ENCODE measurements at places on chromosomes 16 and 17.

- DNase-seq = no peak
These were observed 34.3 kb downstream of the VPS35L start for GRCh38 chr16:19589771-19590302.

- DNase-seq = no peak
These were observed 29.7 kb upstream of the RMI2 start for GRCh38 chr16:11315510-11315909.

GRCh38 chr17:17416007-17416399 lies 60.8 kb upstream of the MED9 start:
- DNase-seq = peak; percentile 50

DNA sequence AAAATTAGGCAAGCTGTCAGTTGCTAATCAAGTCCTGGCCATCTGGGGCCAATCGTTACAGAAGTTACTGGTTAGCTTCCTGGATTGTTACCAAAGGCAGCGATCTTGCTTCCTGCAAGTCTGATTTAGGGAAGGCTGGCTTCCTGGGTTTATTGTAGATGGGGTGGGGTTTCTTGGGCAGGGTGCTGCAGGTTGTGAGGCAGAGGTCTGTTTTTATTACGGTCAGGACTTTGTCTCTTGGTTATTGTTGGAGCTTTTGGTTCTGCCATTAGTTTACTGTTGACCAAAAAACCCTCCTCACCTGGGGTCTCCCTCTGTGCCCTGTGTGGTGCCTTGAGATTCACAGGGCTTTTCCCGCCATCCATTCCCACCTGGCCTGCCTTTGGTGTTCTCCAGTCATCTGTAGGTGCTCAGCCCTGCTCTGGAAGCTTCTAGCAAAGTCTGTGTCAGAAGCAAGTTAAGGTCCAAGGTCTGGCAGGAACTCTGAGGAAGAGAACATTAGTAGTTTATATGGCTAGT lies 36.9 kb downstream of the SLC47A1 start:
- no peak for DNase-seq

DNA sequence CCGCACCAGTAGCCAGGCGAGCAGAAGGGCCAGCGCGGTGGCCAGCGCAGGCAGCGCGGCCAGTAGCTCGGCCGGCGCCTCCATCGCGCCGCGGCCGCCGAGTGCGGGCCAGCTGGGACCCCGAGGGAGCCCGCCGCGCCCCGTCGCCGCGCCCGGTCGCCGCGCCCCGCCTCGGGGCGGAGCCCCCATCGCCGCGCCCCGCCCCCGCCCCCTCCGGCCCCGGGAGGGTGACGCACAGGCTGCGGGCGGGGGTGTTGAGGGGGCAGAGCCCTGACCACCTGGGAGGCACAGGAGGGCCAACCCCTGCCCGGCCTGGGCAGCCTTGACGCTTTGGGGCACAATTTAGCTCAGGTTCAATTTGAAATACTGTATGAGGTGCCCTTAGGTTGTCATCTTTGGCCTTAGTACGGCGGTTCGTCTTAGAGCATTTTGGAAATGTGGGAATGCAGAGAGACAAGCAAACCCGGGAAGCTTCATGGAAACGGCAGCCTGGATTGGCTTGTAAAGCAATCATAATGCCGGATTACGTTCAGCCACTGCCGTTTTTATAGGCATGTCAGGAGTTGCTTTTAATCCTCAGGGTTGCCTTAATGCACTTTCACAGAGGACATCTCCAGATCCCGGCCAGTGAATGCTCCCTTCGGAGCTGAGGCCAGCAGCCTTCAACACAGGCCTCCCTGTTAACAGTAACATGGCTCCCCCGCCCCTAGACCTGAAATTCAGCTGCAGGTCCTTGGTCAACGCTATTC lies at the start of gene MXRA7:
TSS of gene MXRA7 (minus strand) at position 103 of the 749 bp plus-strand sequence. CDS start at position 84, 19 bp downstream.
- DNase-seq = peak; percentile 64

DNA sequence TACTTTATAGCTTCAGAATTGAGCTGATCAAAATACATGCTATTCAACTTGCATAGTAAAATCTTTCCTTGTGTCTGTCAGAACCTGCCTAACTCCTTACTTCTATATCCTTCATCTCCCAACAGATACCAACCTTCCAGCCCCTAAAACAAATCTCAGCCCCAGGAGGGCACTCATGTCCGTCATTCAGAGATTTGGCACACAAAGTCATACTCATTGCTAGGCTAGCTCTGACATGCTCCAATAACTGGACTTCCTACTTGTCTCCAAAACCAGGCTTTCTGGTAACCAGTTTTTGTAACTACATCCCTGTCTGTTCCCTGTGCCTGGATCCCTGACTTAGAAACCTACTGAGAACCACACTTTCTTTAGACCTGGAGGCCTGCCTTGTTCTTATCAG lies 37.5 kb upstream of the DHX40 start:
- no peak for DNase-seq

DNA sequence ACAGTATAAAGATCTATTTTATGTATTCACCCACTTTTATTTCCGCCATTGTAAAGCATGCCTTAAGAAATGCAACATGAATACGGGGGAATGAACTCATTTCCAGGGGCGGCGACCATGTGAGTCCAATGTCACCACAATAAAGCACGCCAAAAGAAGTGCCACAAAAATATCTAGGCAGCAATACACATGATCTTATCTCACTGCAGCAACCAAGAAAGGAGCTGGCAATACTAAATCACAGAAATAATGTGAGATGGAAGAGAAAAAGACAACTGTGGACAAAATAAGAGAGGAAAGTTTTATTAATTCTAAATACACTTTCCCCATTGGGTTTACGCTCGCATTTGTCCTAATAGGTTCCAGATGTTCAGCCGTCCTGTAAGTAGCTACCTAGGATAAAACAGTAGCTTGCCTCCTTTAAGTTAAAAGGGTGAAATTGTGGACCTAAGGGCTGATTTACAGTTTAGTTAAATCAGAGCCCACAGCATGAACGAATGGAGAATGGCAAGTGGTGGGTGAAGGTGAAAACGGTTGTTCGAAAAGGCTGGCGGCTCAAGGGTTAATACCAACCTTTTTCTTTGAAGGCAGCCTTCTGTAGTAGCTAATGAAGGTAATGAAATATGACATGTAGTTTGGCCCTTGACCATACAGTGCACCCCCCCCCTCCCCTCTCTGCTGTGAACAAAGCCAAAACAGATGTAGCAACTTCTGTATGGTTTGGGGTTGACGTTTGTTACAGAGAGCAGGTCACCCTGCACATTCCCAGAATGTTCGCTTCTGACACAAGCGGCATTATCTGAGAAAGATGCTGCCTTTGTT lies 504.2 kb upstream of the PSMD7 start:
- no peak for DNase-seq

DNA sequence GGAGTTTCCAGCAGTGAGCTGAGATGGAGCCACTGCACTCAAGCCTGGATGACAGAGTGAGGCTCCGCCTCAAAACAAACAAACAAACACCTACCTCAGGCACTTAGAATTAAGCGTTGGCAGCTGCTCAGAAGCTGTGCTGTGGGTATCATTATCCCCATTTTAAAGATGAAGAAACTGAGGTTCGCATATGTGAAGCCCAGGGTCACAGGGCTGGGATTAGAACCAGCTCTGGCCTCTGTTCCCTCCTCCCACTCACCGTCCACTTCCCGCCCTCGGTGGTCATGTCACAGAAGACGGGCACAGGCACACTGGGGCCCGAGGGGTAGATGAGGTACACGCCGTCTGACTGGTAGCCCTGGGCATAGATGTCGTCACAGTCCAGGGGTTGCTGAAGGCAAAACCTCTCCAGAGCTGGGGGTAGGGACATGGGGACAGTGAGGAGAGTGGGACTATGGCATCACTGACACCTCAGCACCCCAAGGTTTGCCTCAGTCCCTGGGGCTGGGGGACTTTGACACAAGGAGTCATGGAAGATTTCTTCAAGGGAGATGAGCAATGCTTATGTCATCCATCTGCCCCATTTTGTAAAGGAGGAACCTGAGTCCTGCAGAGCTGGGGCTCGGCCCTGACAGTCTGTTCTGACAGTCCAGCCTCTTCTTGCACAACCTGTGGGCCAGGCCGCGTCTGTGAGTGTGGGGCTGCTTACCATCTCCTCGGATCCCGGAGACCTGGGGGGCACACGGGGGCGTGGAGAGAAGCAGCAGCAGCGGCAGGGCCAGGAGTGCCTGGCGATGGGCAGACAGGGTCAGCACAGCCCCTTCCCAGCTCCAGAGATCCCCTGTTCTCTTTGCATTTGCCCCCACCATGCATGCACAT lies 700 bp downstream of the MFAP4 start:
- no peak for DNase-seq

DNA sequence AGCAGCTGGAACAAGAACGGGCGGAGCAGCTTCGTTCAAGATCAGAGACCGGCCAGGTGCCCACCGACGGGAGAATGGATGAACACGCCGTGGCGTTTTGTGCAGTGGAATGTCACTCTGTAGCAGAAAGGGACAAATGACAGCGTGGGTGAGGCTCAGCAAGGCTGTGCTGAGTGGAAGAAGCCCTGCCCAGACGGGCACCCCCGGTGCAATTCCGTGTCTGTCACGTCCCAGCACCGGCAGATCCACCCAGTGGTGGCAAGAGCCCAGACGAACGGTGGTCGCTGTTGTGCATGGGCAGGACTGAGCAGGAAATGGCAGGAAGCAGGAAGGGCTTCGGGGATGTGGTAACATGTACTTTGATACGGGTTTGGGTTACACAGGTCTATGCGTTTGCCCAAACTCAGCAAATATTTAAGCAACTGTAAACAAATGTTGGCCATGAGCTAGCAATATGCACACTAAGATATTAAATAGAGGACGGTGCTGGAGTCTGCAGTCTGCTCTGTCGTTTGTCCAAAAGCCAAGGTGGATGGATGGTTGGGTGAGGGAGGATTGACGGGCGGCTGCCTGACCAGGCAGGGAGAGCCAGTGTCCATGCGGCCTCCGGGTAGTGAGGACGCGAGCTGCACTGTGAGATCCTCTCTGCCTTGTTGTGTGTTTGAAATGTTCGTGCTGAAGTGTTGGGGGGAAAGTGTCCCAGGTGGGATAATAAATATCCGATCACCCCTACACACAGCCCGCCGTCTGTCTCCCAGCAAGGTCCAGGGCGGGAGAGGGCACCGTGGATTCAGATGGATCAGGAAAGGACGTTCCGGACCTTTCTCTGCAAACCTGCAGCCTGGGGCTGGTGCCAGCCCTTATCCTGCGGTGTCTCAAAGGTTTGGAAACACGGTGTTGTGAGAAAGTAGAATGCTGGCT lies 48.4 kb downstream of the COX4I1 start:
- DNase-seq = no peak

- no peak for DNase-seq
These were observed 14.2 kb downstream of the NKIRAS2 start for GRCh38 chr17:42034059-42034458.

GRCh38 chr17:31559584-31560501 lies 168.4 kb downstream of the RAB11FIP4 start:
- no peak for DNase-seq

Measured in CD4-positive, alpha-beta T cell treated with Interleukin-4 for 1 hour (primary cell).